Activated CD4-positive, alpha-beta T cell treated with anti-CD3 and anti-CD28 coated beads, Interleukin-2, amount 50 U/mL, for 4 hours (primary cell): ENCODE measurements at places on chromosomes 3 and 15.

- DNase-seq, result no peak
Measured at GRCh38 chr3:27607370-27607769, 114.8 kb downstream of the EOMES start.

GRCh38 chr3:69764861-69765260 is 25.6 kb downstream of the MITF start:
- DNase-seq, result no peak

GRCh38 chr15:63792584-63792983 is 41.2 kb downstream of the HERC1 start:
- DNase-seq, result no peak

DNA sequence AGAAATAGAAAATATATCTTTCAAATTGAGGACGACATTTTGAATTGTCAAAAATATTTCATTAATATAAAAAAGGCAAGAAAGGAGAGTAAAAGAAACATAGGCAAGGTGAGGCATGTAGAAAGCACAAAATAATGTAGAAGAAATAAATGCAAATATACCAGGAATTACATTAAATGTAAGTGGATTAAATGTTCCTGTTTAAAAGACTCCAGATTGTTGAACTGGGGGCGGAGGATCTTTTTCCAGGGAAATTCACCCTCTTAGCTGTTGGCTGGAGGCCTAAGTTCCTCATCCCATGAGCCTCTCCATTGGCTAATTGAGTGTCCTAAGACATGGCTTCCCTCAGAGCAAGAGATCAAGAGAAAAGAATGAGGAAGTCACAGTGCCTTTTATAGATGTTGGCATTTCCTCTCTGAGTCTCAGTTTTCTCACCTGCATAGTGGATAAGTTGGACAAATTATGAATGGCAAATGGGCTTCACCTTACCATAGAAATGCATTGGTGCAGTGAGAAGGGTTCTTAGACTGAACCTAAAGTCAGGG is 147.4 kb upstream of the SMAD3 start:
- DNase-seq, result no peak

- DNase-seq, result no peak
Measured at GRCh38 chr15:48996276-48996675, 32.6 kb upstream of the SHC4 start.

GRCh38 chr3:66492071-66492470 is 8.8 kb downstream of the LRIG1 start:
- no peak for DNase-seq
